Left ventricle myocardium superior (tissue), 1 donor: ENCODE measurements at places on chromosomes 4 and X.

DNA sequence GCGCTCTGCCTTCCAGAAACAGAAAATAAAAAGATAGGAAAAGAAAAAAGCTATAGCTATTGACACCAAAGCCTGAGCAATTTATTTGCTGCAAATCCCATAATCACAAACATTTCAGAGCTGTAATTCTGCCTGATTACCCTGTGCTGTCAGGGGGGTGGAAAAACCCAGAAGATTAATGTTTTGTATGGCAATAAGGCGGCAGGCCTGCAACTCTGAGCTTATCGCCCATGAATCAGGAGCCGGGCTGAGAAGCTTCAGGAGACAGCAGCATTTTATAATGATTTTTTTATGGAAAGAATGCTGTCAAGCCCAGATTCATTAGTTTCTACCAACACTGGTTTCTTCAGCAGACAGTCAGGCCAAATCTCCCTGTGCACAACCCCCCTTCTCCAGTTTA lies 82.6 kb upstream of the TMEM164 start:
- no peak for DNase-seq

- no peak for DNase-seq
These were observed 159.3 kb downstream of the PALLD start for GRCh38 chr4:168656055-168656660.

- DNase-seq, result peak; percentile 32
These were observed 37.3 kb downstream of the WDR1 start for GRCh38 chr4:10079256-10079655.

DNA sequence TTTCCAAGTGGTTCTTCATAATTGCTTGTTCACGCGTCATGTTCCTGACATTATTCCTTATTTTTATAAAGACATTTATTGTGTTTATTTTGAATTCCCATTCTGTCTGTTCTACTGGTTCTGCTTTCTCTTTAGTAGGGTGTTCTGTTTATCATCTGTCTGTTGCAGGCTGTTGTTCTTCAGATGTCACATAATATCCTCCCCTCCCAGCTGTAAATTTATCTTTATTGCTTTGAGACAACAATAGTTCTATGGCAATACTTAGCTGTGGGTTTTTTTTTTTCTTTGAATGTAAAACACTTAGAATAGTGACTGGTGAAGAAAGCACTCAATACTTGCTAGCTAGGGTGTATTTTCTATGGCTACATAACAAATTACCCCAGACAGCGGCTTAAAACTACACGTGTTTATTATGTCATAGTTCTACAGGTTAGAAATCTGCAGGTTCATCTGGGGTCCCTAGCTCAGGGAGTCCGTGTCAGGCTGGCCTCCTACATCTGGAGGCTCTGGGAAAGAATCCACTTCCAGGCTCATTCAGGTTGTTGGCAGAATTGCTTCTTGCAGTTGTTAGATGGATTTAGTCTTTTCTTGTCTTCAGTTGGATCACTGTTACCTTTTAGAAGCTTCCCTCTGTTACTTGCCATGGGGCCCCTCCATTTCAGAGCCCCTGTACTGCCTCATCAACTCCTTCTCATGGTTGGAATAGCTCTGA lies 63.4 kb upstream of the ENPEP start:
- no peak for DNase-seq

- DNase-seq, result no peak
These were observed 522.2 kb downstream of the GLUD2 start for GRCh38 chrX:121569609-121570008.

DNA sequence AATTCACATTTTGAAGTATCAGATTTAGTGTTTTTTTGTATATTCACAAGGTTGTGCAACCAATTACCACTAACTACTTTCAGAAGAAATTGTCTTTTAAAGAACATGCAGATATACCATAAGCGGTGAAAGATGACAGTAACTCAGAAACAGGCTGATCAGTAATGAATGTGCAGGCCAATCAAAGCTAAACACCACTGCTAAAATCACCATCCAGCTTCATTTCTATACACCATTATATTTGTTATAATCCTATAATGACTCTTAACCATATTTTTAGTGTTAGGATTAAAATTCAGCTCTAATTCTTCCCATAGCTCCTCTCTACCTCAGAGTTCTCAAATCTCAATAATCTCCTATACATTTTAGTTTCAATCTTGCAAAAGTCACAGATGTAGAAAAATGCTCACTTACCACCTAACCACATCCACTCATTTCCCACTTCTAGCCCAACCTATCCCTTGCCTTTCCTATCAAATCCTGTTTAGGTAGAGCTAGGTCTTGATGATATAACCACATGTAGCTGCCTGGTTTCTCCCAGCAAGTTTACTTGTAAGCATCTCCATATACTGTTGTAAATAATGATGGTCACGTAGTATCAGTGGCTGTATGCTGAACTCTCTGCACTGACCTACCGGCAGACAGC lies 16.6 kb downstream of the COQ2 start:
- DNase-seq, result no peak
